ENCODE measurements at places on chromosomes 4 and X.

GRCh38 chr4:140789759-140790158 lies 33.6 kb upstream of the TBC1D9 start:
- no peak for DNase-seq

DNA sequence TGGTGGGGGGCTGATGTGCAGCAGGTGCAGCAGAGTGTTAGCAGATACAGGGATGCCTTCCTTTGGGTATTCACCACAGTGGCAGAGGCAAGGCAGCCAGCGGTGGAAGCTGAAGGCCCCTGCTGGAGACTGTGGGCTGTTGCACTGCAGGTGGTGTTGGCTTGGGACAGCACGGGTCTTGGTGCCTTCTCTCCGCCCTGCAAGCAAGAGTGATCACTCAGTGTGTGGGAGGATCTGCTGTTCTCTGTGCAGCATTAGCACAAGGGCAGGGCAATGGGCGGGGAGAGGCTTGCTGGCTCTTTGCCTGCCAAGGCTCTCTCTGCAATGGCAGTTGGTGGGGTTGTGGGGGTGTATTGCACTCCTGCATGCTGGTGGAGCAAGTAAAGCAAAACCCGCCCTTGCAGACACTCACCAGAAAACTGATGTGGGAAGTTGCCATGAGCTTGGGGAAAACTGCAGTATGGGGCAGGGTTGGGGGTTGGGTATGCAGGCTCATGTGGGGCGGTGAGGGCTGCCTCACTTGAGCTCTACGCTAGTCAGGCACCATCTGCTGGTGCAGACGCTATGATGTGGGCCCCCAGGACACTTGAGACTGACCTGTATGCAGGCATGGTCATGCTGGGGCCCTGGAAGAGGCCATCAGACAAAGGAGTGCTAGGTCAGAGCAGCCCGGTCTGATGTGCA lies 820.8 kb upstream of the GRIA3 start:
- no peak for DNase-seq

GRCh38 chr4:26242451-26242850 lies 78.4 kb upstream of the RBPJ start:
- DNase-seq, result no peak

DNA sequence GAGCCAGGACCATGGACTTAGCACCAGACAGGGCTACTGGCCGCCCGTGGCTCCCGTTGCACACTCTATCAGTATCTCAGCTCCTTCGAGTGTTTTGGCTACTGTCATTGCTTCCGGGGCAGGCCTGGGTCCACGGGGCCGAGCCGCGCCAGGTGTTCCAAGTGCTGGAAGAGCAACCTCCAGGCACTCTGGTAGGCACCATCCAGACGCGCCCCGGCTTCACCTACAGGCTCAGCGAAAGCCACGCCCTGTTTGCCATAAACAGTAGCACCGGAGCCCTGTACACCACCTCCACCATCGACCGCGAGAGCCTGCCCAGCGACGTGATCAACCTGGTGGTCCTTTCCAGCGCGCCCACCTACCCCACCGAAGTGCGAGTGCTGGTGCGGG lies 1.6 kb downstream of the FAT4 start:
- no peak for DNase-seq

- DNase-seq, result no peak
Observed at GRCh38 chr4:6972911-6973310, 63.3 kb downstream of the TBC1D14 start.

- DNase-seq, result no peak
Observed at GRCh38 chrX:72125331-72126047, 6.2 kb downstream of the RTL5 start.

- no peak for DNase-seq
Observed at GRCh38 chr4:10186228-10187214, 69.9 kb upstream of the WDR1 start.

DNA sequence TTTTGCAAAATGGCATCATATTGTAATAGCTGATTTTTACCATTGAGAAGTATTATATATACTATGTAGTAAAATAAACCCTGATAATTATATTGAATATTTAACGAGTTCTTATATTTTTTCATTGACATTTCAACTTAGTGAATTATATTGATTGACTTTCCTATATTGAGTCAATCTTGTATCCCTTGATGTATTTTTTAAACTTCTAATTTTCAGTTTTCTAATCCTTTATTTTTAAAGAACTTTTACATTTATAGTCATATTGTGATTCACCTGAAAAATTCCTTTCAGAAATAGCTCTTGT lies 54.4 kb downstream of the CXCL1 start:
- DNase-seq, result no peak

DNA sequence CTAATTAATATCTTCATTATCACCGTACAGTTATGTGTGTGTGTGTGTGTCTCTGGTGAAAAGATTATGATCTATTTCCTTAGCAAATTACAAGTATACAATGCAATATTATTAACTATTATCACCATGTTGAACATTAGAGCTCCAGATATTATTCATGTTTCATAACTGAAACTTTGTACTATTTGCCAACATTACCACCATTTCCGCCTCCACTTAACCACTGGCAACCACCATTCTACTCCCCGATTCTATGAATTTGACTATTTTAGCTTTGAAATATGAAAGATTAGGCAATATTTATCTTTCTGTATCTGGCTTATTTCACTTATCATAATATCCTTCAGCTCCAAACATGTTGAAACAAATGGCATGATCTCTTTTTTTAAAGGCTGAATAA lies 717.9 kb downstream of the ARAP2 start:
- DNase-seq, result no peak

DNA sequence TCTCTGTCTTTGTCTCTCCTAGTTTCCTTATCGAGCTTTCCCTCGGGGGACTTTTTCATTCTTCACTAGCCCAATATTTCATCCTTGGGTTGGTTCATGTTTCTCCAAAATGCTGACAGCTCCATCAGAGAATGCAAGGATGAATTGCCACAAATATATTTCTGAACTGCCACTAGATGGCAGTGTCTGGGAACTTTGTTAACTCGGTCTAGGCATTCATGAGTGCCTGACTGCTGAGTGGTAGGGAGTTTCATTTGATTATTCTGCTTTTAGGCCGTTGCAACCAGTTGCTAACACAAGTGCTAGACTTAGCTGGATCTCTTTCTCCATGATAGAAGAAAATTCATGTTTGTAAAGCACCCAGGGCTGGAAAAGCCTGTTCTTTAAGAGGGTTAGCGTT lies 73.5 kb upstream of the RAP2C start:
- DNase-seq, result peak; percentile 11

DNA sequence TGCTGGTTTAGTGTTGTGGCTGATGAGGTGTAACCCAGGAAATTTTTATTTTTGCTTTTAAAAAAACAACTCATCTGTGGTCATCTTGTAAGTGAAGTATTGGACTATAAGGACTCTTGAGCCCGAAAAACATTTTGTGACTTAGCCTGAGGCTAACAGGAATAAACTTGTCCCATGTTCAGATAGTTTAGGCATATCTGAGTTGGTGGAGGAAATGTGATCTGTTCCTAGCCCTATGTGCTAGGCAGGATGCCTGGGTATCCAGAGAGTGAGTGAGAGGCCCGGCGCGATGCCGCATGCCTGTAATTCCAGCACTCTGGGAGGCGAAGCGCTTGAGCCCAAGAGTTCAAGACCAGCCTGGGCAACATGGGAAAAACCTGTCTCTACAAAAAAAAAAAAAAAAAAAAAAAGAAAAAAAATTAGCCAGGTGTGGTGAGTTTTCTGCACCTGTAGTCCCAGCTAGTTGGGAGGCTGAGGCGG lies 3.7 kb downstream of the SMS start:
- no peak for DNase-seq

GRCh38 chrX:47751670-47752069 lies 85.0 kb upstream of the ZNF81 start:
- DNase-seq, result no peak

GRCh38 chr4:78336093-78336943 lies 215.3 kb upstream of the ANXA3 start:
- DNase-seq, result no peak

DNA sequence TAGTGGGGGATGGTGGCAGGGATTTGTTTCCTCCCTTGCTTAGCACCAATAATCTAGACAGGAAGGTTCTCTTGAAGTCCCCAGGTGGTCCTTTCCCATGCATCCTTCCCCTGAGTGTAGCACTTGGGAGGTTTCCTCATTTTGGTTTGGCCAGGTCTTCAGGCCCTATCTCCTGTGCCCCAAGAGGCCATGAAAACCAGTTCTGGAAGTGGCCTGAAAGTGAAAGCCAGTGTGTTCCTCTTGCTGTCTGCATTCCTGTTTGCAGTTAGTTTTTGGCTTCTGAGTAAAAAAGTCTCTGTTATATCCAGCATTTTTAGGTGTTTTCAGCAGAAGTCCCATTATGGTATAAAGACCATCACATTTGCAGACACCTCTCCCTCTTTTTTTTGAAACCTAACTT lies 59.5 kb downstream of the MTM1 start:
- DNase-seq, result no peak

- no peak for DNase-seq
Observed at GRCh38 chr4:4383085-4383484, 3.8 kb upstream of the NSG1 start.

- DNase-seq, result no peak
Observed at GRCh38 chrX:110759785-110760184, 35.8 kb downstream of the CHRDL1 start.
